ENCODE measurements at places on chromosomes 16 and 17. TPM values are rescaled to one million over a fixed set of nuclear protein-coding genes. Genes with fewer than 3 reads are reported as not detected.

DNA sequence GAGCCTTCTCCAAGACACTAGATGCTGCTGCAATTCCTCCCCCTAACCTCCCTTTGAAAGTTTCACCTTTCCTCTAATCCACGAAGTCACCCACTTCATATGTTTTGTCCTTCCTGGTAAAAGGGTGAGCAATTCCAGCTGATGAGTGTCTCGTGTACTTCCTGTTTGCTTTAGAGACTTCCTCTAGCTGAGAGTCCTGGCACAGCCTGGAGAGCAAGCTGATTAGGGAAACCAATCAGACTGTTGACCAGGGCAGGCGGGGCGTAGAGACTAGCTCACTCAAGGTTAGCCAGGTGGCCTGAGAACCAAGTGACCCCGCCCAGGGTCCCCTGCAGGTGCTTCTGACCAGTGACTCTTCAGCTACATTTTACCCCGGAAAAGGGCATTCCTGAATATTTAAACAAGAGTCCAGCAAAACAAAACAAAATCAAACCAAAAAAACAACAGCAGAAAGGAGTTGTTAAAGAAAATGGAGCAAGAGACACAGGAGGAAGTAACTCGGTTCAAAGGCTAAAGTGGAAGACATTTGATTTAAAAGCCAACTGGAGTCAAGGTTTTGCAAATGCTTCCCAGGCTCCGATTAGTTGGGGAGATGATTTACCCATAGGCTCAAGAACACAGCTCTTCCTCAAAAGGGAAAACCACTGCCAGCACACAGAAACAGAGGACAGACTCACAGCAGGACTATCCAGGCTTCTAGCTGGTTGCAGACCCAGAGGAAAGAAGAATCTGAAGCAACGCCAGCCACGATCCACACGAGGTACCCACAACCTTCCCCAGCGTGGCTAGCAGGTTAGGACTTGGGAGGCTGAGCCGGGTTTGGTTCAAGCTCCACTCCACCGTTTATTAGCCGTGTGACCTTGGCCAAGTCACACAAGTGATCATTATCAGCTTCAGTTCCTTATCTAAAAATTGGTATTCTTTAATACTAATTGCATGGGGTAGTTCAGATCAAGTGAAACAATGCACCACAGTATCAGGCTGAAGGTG, 13.4 kb downstream of the HSPB9 start:
- peak; percentile 77 for DNase-seq

DNA sequence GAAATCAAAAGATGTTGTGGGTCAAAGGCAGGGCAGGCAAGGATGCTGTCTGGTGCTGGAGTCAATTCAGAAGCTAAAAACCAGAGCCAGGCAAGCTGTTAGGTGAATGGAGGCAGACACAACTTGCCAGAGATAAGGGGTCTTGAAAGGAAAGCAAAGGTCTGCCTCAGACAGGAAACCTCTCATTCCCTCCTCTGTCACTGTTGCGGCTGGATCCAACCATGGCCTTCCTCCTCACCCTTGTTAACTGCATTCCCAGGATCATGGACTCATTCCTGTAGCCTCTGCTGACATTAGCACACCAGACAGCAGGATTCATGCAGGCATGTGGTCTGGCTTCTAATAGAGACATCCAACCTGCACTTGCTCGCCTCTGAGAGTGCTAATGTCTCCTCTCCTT, 186.7 kb upstream of the HS3ST3A1 start:
- no peak for DNase-seq

- DNase-seq = no peak
Measured at GRCh38 chr16:75462806-75463205, 1.7 kb downstream of the TMEM170A start.

- DNase-seq = no peak
Measured at GRCh38 chr17:33085256-33085655, 93.6 kb downstream of the SPACA3 start.

- no peak for DNase-seq
Measured at GRCh38 chr17:35843698-35844097, 25.0 kb downstream of the HEATR9 start.

DNA sequence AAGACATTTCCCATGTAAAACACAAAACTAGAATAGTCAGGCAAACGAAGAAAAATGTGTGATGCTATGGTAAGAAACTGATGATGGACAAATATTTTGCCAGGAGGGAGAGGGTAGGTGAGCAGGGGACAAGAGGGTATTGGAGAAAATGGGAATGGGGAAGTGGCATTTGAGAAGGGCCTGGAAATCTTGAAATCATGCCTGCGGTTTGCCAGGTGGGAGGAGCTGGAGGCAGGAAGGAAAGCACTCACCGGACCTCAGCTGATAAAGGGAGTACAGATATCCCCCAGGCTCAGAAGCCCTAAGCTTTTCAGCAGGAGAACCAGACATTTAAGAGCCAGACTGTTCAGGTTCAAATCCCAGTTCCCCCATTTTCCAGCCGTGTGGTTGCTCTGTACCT, 103.6 kb downstream of the GSG1L start:
- no peak for DNase-seq

CD79B gene
- polyA plus RNA-seq = not detected

- DNase-seq = peak; percentile 85
Measured at GRCh38 chr17:56833809-56834379, at the start of the genes C17orf67 and DGKE. TSS of gene C17orf67 (minus strand) at chr17:56833920. CDS start at chr17:56815810, 18,110 bp downstream. TSS of gene DGKE (plus strand) at chr17:56834151. CDS start at chr17:56834796, 645 bp downstream.

CSH1 gene
- not detected for polyA plus RNA-seq

MT1E gene
- polyA plus RNA-seq = not detected

OR2C1 gene
- polyA plus RNA-seq = not detected

- DNase-seq = no peak
Measured at GRCh38 chr17:79622776-79623175, 11.9 kb upstream of the RBFOX3 start.

KRT34 gene
- polyA plus RNA-seq = 0.17 TPM

GRCh38 chr17:41404024-41404671, 6.7 kb upstream of the KRT31 start:
- DNase-seq = peak; percentile 82

MT4 gene
- polyA plus RNA-seq = not detected

NXPH3 gene
- 0.20 TPM for polyA plus RNA-seq

PYDC1 gene
- not detected for polyA plus RNA-seq

GRIN2C gene
- 0.40 TPM for polyA plus RNA-seq

- DNase-seq = no peak
Measured at GRCh38 chr17:18079543-18079942, 8.2 kb upstream of the DRG2 start.

GRCh38 chr17:29826114-29826692, 103.8 kb downstream of the SSH2 start:
- DNase-seq = no peak

GRCh38 chr16:73313950-73314349, 266.0 kb upstream of the ZFHX3 start:
- no peak for DNase-seq

DNA sequence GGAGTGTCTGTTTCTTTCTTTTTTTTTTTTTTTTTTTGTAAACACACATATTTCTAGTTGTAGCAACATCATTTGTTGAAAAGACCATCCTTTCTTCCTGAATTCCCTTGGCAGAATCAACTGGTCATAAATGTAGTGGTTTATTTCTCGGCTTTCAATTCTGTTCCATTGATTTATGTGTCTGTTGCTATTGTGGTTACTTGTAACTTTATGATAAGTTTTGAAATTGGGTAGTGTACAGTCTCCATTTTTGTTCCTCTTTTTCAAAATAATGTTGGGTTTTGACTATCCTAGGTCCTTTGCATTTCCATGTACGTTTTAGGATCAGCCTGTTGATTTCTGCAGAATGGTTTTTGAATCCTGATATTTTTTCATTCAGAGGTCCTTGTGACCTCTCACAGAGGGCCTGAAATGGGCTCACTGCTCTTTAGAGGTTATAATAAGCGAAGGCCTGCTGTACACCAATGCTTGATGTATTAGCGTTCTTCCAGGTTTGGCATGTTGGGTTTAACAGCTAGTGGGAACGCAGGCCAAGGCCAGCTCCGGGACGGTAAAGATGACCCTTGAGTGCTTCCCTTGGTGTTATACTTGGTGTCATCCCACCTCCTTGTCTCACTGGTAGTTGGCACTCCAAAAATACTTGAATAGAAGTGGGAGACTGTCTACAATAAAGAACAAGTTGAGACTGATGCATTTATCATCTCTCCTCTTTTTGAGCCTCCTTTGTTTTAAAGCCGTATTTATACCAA, 43.8 kb downstream of the ZNRF1 start:
- no peak for DNase-seq

CLEC18B gene
- polyA plus RNA-seq = 0.51 TPM

SNAI3 gene
- polyA plus RNA-seq = 0.05 TPM

DNA sequence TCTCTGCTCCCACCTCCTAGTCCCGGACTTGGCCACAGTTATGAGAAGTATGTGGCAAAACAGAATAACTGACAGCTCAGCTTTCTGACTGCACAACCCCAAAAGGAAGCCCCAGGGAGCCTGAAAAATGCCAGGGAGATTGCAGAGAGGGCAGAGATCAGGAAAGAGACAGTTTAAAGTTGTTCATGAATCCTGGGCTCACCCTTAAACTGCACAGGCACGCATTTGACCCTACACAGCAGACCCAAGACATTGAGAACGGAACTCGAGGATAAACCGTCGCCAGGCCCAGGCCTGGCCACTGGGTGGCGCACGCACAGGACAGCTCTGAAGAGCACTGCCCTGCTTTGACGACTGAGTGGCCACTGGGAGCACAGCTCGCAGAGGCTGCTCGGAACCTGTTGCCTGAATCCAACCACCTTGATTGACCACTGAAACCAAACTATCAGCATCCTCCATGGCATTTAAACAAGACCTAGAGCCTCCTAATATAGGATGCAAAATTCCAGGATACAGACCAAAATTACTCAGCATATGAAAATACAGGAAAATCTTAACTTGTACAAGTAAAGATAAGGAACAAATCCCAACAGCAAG, 114.0 kb downstream of the C16orf95 start:
- peak; percentile 84 for DNase-seq
